ENCODE measurements at places on chromosomes 3 and 15.

DNA sequence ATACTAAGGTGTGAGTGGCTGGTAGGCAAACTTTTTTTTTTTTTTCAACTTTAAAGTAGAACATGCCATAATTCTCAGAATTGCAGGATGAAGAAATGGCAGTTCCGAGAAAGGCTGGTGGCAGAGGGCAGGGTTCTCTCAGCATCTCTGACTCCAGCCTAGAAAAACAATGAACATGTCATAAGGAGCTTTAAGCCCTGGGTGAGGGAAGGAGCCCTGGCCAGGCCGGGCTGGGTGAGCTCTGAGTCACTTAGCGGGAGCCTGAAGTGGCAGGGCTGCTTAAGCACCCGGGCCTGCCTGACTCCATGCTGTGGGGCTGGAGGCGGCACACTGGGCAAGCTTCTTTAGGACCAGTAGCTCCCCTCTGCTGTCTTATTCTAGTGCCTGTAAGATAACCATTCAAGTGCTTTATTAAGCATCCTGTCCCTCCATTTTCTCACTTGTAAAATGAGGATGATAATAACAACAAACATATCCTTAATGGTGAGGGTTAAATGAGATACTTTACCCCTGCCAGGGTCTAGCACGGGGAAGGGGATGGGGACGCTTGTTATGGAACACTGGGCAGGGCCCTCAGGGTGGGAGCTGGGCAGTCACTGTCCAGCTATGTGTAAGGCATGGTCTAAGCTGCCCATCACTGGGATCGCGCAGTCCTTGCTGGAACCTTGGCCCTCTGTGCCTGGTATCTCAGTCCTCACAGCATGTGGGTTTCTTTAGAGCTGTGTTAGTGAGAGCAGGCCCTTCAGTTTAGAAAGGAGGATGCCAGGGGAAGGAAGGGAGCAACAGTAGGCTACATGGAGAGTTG lies 18.4 kb downstream of the SMAD6 start:
- H3K4me3 ChIP-seq, result no peak overlapping the region
- H3K4me1 ChIP-seq, result no peaks in the 10 kb centered on the region
- DNase-seq, result peak; percentile 33
- no peak overlapping the region for H3K27ac ChIP-seq
- no peaks in the 10 kb centered on the region for H3K27me3 ChIP-seq

GRCh38 chr15:94258246-94258645 lies 26.9 kb downstream of the MCTP2 start:
- no peaks in the 10 kb centered on the region for H3K4me1 ChIP-seq
- H3K27ac ChIP-seq, result no peak overlapping the region
- DNase-seq, result no peak
- H3K4me3 ChIP-seq, result no peak overlapping the region

DNA sequence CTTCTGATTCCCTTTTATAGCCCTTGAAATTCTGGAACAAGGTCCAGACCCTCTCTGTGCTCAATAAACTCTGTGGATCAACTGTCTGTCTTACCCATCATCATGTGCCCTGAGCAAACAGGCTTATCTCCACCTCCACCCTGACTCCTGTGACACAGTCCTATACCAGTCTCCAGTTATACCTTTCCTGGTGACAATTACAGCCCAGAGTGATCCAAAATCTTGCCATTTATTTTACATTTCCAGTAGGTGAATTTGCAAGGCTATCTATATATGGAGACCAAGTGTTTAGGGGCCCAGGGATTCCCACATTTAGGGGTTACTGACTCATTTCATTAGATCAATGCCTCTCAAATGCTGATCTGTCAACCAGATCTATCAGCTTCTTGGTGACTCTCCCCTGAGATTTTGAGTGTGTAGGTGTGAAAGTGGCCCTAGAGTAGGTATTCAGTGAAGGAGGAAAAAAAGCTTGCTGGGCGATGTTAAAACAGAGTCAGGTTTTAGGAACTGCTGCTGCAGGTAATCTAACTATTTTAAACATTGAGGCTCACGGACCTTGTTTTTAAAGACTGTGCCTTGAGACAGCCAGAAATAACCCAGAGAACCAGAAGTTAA lies 229.6 kb upstream of the WNT5A start:
- H3K27me3 ChIP-seq, result no peaks in the 10 kb centered on the region
- H3K36me3 ChIP-seq, result no peaks in the 10 kb centered on the region
- no peaks in the 10 kb centered on the region for H3K4me1 ChIP-seq
- H3K27ac ChIP-seq, result no peak overlapping the region

GRCh38 chr3:67154429-67154828 lies 156.3 kb downstream of the KBTBD8 start:
- H3K27me3 ChIP-seq, result no peaks in the 10 kb centered on the region
- H3K4me3 ChIP-seq, result no peak overlapping the region
- no peak overlapping the region for H3K27ac ChIP-seq
- no peaks in the 10 kb centered on the region for H3K36me3 ChIP-seq
- no peak for DNase-seq

- no peak overlapping the region for H3K27ac ChIP-seq
- no peaks in the 10 kb centered on the region for H3K27me3 ChIP-seq
- H3K4me3 ChIP-seq, result no peak overlapping the region
- peaks cover 15% of the 10 kb centered on the region for H3K4me1 ChIP-seq
- no peaks in the 10 kb centered on the region for H3K36me3 ChIP-seq
- DNase-seq, result peak; percentile 6
Measured at GRCh38 chr15:25783607-25784540, 79.3 kb downstream of the ATP10A start.
